Chondrocyte (in vitro differentiated cells): ENCODE measurements at places on chromosomes 5 and 9. TPM values are rescaled to one million over a fixed set of nuclear protein-coding genes. Genes with fewer than 3 reads are reported as not detected.
A peak's percentile ranks its signal among the peaks of the same experiment; 100 is the strongest.

GRCh38 chr5:93591323-93591945, 8.4 kb downstream of the NR2F1 start:
- DNase-seq: no peak

- DNase-seq: no peak
Observed at GRCh38 chr9:76634356-76635054, 129.7 kb upstream of the PCA3 start.

DNA sequence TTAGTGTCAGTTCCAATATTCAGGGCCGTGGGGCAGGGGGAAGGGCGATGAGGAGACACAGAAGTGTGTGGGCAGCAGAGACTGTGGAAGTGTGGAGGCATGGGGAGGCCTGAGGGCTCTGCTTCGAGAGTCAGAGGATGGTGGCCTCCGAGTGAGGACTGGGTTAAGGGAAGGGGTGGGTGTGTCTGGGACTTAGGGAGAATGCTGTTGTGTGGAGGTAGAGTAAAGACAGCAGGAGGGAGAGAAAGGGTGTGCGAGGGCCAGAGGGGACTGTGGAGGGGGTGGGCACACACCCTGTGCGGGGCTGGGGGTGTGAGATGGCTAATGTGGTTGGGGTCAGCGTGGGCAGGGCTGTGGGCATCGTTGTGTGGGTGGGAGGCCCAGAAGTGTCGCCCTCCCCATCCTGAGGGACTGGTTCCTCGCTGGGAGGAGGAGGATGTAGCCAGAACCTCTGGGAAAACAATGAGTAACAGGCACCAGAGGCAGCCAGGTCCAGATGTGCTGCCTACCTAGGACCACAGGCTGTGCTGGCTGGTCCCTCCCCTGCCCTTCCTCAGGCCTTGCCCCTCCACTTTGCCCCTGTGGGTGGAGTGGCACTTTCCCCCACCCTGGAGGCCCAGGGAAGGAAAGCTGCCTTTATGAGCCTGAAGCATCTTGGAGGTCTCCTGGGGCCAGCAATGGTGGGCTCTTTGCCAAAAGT, 4.2 kb downstream of the USP20 start:
- DNase-seq: no peak

- no peak for DNase-seq
Observed at GRCh38 chr9:114626415-114627020, 15.4 kb downstream of the TMEM268 start.

- DNase-seq: no peak
Observed at GRCh38 chr9:127561491-127562278, 50.4 kb upstream of the STXBP1 start.

DNA sequence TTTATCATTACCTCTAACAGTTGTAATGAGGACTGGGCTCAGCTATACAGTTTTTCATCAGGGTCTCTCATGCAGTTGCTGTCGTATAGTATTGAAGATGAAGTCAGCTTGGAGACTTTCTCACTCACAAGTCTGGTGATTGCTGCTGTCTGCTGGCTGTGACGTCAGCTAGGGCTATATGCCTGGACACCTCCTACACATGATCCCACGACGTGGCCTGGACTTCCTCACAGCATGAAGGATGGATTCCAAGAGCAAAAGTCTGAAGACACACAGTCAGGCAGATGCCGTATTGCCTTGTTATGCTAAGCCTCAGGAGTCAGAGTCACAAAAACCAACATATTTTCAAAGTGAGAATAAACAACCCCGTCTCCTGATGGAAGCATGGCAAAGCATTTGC, 193.3 kb downstream of the LURAP1L start:
- DNase-seq: no peak

- peak; percentile 42 for DNase-seq
Observed at GRCh38 chr5:172724242-172725183, 46.5 kb downstream of the DUSP1 start.

DNA sequence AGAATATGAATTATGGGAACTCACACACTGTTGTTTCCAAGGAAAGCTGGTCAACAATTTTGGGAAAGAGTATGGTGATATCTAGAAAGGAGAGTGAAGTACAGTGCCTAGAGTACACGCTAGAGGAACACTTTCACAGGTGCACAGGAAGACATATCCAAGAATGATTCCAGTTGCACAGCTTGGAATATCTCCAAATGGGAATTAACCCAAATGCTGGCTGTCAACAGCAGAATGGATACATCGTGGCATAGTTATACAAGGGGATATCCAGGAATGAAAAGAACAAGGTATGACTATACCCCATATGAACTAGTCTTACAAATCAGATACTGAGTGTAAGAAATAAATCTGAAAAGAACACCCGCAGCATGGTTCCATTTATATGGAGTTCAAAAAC, 231.3 kb downstream of the FSTL4 start:
- no peak for DNase-seq

DNA sequence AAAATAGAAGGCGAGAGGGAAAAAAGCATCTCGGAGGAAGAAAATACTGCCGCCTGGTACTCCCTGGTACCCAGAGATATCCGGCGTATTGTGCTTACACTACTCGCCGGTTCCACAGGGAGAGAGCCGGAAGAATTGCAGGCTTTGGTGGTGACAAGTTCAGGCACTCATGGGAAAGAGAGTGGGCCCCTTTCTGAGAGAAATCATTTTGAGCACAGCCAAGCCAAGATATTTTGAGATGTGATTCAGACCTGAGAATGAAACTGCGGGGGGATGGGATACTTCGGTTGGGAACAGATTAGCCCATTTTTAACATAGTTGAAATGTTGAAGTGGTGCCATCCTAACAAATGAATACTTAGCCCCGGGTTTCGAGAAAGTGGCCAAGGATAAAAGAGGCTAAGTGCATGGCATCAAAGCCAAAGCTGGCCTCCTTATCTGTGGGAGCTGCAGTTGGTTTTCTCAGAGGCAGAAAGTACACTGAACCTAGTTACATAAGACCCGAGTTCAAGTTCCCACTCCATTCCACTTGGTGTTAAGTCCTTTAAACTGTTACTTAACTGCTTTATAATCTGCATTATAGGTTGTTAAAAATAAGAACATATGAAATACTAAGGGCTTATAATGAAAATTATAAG, 62.7 kb downstream of the SLC1A3 start:
- DNase-seq: no peak

- no peak for DNase-seq
Observed at GRCh38 chr5:167786871-167787578, 504.4 kb upstream of the WWC1 start.

GRCh38 chr5:158283397-158283796, 424.5 kb upstream of the CLINT1 start:
- no peak for DNase-seq

- DNase-seq: no peak
Observed at GRCh38 chr5:137024044-137024443, 475.1 kb downstream of the SPOCK1 start.

- DNase-seq: no peak
Observed at GRCh38 chr9:36169166-36169565, at the start of gene CCIN. CCIN (plus strand) TSS chr9:36169388; CDS start chr9:36169503, 115 bp downstream.

DNA sequence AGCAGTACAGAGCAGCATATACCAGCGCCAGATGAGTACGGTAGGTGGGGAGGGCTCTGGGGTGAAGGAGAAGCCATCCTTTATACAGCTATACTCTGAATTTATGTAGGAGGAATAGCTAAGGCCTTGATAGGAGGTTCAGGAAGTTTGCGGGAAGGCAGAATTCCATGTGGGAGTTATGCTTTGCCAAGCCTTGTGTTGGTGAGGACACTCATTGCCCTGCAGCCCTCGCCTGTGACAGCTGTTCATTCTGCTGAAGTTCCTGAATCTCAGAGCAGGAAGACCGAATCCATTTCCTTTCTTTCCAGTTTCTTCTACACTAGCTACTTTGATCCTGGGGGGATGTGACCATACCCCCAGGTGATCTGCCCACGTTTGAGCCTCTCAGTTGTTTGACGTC, 7.7 kb downstream of the MFAP3 start:
- no peak for DNase-seq

- no peak for DNase-seq
Observed at GRCh38 chr5:148107608-148108007, 43.8 kb downstream of the SPINK5 start.

SLC45A2 gene
- 0.12 to 0.51 TPM in 2 of 3 replicates, not detected in the other for total RNA-seq

NR5A1 gene
- not detected in 3 replicates for total RNA-seq

MEIKIN gene
- not detected in 3 replicates for total RNA-seq

ZNG1C gene
- 23.9 to 28.4 TPM (median 24.3 TPM) in 3 replicates for total RNA-seq

ADAMTS12 gene
- total RNA-seq: 13.1 to 32.9 TPM (median 32.9 TPM) in 3 replicates

SLC6A3 gene
- not detected in 3 replicates for total RNA-seq

MYMK gene
- not detected in 3 replicates for total RNA-seq
